ENCODE measurements at places on chromosomes 3 and 15.

- no peak for DNase-seq
Observed at GRCh38 chr3:159919873-159920272, 68.8 kb upstream of the IL12A start.

DNA sequence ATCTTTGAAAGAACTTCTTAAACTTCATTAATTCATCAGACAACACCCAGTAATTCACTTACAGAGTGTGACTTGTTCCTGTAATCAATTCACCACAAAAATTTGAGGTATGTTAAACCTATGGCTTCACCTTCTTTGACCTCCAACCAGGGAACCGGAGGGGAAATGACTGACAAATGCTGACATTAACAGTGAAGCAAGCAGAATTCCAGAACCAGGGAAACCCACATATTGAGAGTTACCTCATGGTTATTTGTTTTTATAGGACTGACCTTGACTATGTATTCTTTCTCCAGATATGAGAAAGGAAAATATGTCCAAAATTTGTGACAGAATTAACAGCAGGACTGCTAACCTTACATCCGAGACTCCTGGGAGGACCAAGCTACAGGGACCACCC is 2.7 kb downstream of the P3H2 start:
- no peak for DNase-seq

DNA sequence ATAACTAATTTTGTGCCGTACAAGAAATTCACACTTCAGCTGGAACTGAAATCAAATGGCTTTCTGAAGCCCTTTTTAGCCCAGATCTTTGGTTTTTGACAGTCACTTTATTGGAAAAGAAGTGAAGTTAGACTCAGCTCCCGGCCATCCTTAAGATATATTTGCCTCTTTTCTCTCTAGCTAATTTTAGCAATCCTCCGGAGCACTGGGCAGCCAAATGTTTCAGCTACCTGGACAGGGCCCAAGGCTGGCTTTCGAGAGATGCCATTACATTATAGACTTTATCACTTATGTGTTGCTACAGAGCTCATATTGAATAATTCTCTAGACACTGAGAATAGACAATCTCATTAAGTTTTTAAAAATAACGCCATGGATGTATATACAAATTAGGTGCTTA is 28.5 kb upstream of the RPL39L start:
- DNase-seq, result no peak

DNA sequence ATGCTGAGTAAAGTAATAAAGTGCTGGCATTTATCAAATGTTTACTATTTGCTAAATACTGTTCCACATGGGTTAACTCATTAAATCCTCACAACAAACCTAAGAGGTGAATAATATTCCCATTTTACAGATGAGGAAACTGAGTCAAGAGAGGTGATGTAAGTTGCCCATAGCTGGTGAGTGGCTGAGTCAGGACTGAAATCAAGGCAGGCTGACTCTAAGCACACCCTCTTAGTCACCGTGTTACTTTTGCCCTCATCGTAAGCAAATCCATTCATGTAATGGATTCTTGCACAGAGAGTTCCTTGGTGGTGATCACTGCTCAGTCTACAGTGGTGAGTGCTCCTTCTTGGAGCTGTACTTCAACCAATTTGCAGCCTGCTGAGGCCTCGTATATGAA is 28.9 kb upstream of the PTX3 start:
- DNase-seq, result no peak

- no peak for DNase-seq
Observed at GRCh38 chr3:59385547-59385946, 335.7 kb upstream of the CFAP20DC start.

Data from ecto neural progenitor cell (in vitro differentiated cells).